NB4 (cell line): ENCODE measurements at places on chromosomes 16 and 17.

GRCh38 chr16:66740533-66740932, 10.9 kb downstream of the DYNC1LI2 start:
- DNase-seq: no peak

- no peak for DNase-seq
Observed at GRCh38 chr17:72952641-72953315, 139.7 kb downstream of the SLC39A11 start.

- no peak for DNase-seq
Observed at GRCh38 chr17:8823279-8823678, 24.1 kb upstream of the MFSD6L start.

DNA sequence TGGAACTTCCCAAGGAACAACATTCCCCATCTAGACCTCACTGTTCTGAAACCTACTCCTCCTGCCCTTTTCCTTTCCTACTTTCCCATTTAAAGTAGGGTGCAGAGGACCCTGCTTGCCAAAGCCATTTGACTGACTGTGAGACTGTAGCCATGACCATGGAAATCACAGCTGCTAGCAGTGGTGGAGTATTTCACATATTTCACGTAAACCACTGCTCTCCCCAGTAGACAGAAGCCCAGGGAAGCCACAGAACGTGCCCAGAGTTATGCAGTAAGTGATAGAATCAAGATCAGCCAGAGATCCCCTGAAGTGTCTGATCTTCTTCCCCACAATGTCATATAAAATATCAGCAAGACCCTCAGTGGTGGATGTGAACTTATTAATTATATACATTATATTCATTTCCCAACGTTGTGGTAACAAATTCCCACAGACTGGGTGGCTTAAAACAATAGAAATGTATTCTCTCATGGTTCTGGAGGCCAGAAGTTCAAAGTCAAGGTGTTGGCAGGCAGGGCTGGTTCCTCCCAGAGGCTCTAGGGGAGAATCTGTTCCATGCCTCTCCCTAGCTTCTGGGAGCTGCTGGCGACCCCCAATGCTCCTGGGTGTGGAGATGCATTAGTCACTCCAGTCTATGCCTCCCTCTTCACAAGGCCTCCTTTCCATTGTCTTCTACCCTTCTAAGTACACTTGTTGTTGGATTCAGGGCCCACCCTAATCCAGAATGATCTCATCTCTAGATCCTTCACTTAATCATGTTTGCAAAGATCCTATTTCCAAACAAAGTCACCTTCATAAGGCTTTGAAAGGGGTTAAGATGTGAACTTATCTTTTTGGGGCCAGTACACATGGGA, 20.7 kb upstream of the PRM1 start:
- no peak for DNase-seq

- peak; percentile 90 for DNase-seq
Observed at GRCh38 chr17:56918916-56919315, 5.1 kb upstream of the TRIM25 start.

- no peak for DNase-seq
Observed at GRCh38 chr17:27226611-27227230, 67.2 kb upstream of the WSB1 start.
